MCF 10A (cell line): ENCODE measurements at places on chromosomes 5 and 9. TPM values are rescaled to one million over a fixed set of nuclear protein-coding genes. Genes with fewer than 3 reads are reported as not detected.

Gene CTSL
- 84.2 and 141 TPM in 2 replicates for total RNA-seq

Gene ITK
- total RNA-seq: not detected in 2 replicates

Gene SPATA6L
- total RNA-seq: 3.7 and 5.5 TPM in 2 replicates

Gene CTSV
- 1.9 and 2.8 TPM in 2 replicates for total RNA-seq

Gene NIPSNAP3A
- total RNA-seq: 15.4 and 15.5 TPM in 2 replicates

Gene MRPL50
- total RNA-seq: 15.4 and 16.9 TPM in 2 replicates

Gene IL13
- total RNA-seq: not detected in 2 replicates

- no peaks in the 10 kb centered on the region for H3K4me1 ChIP-seq
- DNase-seq: peak; percentile 46
- H3K36me3 ChIP-seq: no peaks in the 10 kb centered on the region
- H3K4me3 ChIP-seq: no peak overlapping the region
- peaks cover 30% of the 10 kb centered on the region for H3K27me3 ChIP-seq
Observed at GRCh38 chr9:101093620-101094019, 65.1 kb downstream of the PLPPR1 start.

DNA sequence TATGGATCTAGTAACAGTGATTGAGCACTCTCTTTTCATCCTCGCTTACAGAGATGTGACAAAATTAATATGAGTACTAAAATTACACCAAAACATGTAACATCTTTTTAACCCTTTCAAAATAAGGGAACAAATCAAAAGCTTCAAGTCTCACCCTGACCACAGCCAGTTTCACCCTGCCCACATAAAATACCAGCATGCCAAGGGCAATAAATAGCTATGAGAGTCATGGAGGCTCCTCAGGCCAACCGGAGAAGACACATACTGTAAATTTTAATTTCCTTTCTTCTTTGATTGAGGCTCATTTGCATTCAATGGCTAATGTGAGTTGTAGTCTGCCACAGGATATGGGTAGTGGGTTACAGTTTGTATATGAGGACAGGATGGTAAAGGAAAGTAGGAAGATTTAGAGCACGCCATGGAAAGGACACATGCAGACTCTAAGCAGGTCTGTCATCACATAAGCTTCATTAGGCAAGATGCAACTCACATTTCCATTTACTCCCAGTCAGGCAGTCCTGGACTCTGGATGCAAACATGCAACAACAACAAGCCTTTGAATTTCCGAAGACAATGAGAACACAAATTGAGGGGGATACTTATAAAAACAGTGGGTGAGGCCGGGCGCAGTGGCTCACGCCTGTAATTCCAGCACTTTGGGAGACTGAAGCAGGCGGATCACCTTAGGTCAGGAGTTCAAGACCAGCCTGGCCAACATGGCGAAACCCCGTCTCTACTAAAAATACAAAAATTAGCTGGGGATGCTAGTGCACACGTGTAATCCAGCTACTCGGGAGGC lies 11.3 kb downstream of the IL4 start:
- peaks cover 2% of the 10 kb centered on the region for H3K4me1 ChIP-seq
- H3K36me3 ChIP-seq: peaks cover 8% of the 10 kb centered on the region
- H3K4me3 ChIP-seq: no peak overlapping the region
- DNase-seq: no peak
- no peak overlapping the region for H3K27ac ChIP-seq

- no peaks in the 10 kb centered on the region for H3K4me1 ChIP-seq
- no peaks in the 10 kb centered on the region for H3K27me3 ChIP-seq
- H3K27ac ChIP-seq: no peak overlapping the region
- no peaks in the 10 kb centered on the region for H3K36me3 ChIP-seq
- DNase-seq: no peak
- H3K4me3 ChIP-seq: no peak overlapping the region
Observed at GRCh38 chr5:147046281-147046680, 167.7 kb upstream of the PPP2R2B start.

DNA sequence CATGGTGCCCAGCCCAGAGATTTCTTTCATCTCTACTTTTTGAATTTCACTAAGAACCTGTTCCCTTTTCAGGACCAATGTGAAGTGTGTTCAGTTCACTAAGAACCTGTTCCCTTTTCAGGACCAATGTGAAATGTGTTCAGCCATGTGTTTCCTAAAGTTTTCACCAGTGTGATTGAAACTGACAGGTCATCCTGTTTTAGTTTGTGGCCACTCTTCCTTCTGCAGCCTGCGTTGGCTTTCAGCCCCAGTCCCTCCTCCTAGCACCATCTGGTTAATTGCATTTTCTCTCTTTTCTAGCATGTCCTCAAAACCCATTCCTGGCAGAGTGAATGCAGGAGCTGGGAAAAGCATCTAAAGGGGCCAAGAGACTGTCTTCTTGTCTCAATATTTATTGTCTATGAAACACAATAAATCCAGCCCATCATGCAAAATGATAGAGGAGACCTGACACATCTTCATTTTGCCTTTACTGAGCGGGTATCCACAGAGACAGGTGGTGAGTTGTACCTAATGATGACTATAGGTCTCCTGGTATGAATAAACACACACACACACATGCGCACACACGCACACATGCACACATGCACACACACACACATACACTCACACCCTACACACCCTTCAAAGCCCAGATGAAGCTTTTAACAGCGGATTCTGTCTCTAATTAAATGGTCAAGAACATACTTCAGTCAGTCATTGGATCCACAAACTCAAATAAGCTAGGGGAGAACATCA lies 6.1 kb upstream of the PANK3 start:
- no peaks in the 10 kb centered on the region for H3K36me3 ChIP-seq
- no peaks in the 10 kb centered on the region for H3K4me1 ChIP-seq
- no peak overlapping the region for H3K4me3 ChIP-seq
- DNase-seq: no peak
- no peaks in the 10 kb centered on the region for H3K27me3 ChIP-seq

DNA sequence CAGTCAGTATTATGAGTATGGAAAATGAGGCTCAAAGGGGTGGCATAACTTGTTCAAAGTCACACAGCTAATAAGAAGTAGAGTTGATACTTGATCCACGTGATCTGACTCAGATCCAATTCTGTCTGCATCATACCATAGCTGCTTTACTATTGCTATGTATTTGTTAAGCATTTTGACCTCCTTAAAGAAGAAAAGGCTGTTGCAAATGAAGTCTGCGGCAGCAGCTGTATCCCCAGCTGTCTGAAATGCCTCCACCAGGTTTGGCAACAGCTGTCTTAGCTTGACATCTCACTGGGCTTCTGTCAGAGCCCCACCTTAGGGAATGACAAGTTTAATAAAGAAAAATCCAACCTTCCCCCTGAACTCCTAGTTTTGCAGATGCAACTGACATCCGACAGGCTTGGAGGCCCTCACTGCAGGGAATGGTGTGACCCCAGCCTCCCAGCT lies 75.6 kb upstream of the SLC44A1 start:
- H3K4me3 ChIP-seq: no peak overlapping the region
- peaks cover 7% of the 10 kb centered on the region for H3K4me1 ChIP-seq
- DNase-seq: no peak
- H3K36me3 ChIP-seq: no peaks in the 10 kb centered on the region

DNA sequence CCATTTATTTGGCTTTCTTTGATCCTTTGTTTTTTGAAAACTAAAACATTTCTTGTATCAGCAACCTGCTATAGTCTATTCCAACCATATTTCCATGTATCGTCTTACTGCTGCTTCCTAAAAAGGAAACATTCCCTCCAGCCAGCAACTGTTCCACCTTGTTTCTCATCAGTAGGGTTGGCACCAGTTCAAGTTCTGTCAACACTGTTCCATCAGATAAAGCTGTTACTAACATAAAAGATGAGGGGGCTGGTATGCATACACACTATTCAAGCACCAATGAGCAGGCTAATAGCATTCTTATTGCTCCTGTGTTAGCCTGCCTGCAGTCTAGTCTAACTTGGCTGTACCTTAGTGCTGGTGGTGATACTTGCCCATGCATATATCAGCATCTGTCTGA lies 178.3 kb downstream of the CWC27 start:
- H3K27me3 ChIP-seq: no peaks in the 10 kb centered on the region
- H3K27ac ChIP-seq: no peak overlapping the region
- H3K4me1 ChIP-seq: peaks cover 18% of the 10 kb centered on the region
- H3K4me3 ChIP-seq: no peak overlapping the region

DNA sequence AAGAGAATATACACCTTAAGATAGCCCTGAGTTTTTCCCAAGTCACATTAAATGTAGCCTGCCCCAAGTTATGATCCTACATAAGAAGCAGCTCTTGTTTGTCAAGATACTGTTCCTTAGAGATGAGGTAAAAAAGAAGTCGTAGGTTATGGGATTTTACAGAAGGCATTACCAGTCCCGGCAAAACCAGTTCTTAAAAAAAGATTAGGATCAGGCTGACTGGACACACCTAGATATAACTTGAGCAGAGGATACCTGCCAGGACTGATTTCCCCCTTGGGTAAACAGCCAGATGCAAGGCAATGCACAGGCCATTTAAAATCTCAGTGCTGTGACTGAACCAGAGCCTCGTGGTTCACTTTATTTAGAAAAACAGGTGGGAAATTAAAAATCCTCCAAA lies 14.1 kb upstream of the SEMA5A start:
- H3K4me1 ChIP-seq: peaks cover 11% of the 10 kb centered on the region
- H3K27ac ChIP-seq: no peak overlapping the region

- H3K36me3 ChIP-seq: no peaks in the 10 kb centered on the region
- H3K27me3 ChIP-seq: no peaks in the 10 kb centered on the region
- DNase-seq: no peak
- no peak overlapping the region for H3K4me3 ChIP-seq
Observed at GRCh38 chr5:103228588-103228987, 30.0 kb upstream of the MACIR start.

GRCh38 chr9:22156586-22156985 lies 147.5 kb upstream of the CDKN2B start:
- no peak overlapping the region for H3K4me3 ChIP-seq
- no peaks in the 10 kb centered on the region for H3K27me3 ChIP-seq
- H3K36me3 ChIP-seq: no peaks in the 10 kb centered on the region
- H3K4me1 ChIP-seq: peaks cover 16% of the 10 kb centered on the region
- DNase-seq: no peak

GRCh38 chr9:134460206-134460605 lies 134.0 kb downstream of the RXRA start:
- no peak overlapping the region for H3K27ac ChIP-seq
- peaks cover 12% of the 10 kb centered on the region for H3K4me1 ChIP-seq
- H3K4me3 ChIP-seq: no peak overlapping the region
- H3K27me3 ChIP-seq: no peaks in the 10 kb centered on the region
- H3K36me3 ChIP-seq: peaks cover 4% of the 10 kb centered on the region

DNA sequence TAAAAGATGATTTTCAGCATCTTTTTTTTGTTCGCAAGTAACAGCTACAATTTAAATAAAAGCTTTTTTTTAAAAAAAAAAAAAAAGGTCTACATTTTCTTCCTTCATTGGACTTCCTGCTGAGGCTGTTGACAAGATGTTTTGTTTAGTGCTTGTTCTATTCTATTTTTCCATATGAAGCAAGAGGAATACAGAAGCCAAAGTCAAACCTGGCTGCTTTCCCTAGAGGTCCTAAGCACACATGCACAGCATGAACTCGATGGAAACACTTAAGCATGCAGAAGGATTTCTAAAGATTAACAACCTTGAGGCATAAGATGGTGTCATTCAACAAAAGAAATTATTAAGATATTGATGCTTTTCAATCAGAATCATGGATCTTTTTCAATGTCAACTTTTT lies 105.1 kb downstream of the ADCY2 start:
- H3K27me3 ChIP-seq: no peaks in the 10 kb centered on the region
- H3K4me3 ChIP-seq: no peak overlapping the region
- H3K4me1 ChIP-seq: no peaks in the 10 kb centered on the region
- H3K36me3 ChIP-seq: no peaks in the 10 kb centered on the region

GRCh38 chr9:72834994-72835393 lies 117.9 kb downstream of the ALDH1A1 start:
- H3K27me3 ChIP-seq: peaks cover 43% of the 10 kb centered on the region
- no peak for DNase-seq
- H3K27ac ChIP-seq: no peak overlapping the region

- H3K4me1 ChIP-seq: peaks cover 25% of the 10 kb centered on the region
- H3K4me3 ChIP-seq: no peak overlapping the region
- H3K27ac ChIP-seq: peak overlapping the region; percentile 74
- no peak for DNase-seq
- peaks cover 36% of the 10 kb centered on the region for H3K36me3 ChIP-seq
Observed at GRCh38 chr9:35662437-35662836, 2.6 kb downstream of the ARHGEF39 start.

DNA sequence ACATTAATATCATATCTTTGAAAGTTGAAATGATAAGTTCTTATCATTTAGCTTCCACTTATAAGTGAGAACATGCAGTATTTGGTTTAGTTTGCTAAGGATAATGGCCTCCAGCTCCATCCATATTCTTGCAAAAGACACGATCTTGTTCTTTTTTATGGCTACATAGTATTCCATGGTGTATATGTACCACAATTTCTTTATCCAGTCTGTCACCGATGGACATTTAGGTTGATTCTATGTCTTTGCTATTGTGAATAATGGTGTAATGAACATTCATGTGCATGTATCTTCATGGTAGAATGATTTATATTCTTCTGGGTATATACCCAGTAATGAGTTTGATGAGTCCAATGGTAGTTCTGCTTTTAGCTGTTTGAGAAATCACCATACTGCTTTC lies 135.0 kb upstream of the PRR16 start:
- no peaks in the 10 kb centered on the region for H3K27me3 ChIP-seq
- H3K27ac ChIP-seq: no peak overlapping the region
- H3K36me3 ChIP-seq: no peaks in the 10 kb centered on the region
- no peak overlapping the region for H3K4me3 ChIP-seq

DNA sequence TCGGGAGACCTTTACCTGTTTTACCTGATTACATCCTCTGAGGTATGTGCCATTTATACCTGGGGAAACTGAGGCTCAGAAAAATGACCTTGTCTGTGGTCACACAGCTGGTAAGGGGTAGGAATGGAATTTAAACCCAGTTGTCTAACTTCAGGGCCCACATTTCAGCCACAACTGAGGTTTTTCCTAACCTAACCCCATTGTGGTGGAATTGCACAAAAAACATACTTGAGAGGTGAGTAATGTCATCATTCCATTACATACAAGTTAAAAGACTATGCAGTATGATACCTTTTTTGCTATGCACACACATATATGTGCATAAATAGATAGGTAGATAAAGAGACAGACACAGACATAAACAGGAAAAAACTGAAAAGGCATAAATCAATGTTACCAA lies 14.1 kb downstream of the FGF1 start:
- no peaks in the 10 kb centered on the region for H3K36me3 ChIP-seq
- DNase-seq: peak; percentile 63
- no peak overlapping the region for H3K4me3 ChIP-seq
- no peak overlapping the region for H3K27ac ChIP-seq
- H3K27me3 ChIP-seq: no peaks in the 10 kb centered on the region
